ENCODE measurements at places on chromosomes 2 and 18.
A peak's percentile ranks its signal among the peaks of the same experiment; 100 is the strongest.

DNA sequence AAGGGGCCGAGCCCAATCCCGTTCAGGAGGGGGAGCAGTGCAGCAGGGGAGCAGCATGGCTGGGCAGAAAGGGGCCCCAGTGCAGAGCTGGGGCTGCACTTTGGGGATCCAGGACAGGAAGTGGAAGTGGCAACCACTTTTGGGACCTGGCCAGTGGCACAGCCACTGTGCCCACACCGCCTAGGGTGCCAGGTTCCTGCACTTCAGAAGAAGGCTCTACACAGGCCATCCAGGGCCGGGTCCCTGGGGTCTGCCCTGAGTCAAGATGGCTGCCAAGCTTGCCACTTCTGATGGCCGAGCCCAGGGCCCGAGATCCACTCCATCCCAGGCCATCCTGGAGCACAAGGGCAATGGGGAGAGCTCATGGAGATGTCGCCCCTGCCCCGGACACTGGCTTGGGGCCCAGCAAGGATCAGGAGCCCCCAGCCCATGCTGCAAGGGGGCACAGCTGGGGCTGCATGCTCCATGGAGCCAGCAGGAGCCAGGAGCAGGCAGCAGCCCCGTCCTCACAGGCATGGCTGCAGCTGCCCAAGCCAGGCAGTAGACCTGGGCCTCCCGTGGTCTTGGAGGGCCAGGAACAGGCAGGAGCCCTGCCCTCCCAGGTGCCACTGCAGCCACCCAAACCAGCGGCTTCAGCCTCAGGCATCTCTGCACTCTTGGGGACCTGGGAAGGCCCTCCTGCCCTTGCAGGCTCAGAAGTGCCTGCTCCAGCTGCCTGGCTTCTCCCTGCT, 35.0 kb upstream of the ID2 start:
- no peak for DNase-seq

- no peak for DNase-seq
Observed at GRCh38 chr2:83587309-83587708, 871.8 kb downstream of the SUCLG1 start.

GRCh38 chr2:155839436-155839835, 493.1 kb downstream of the NR4A2 start:
- DNase-seq = no peak

- no peak for DNase-seq
Observed at GRCh38 chr2:218444692-218445357, 25.9 kb downstream of the VIL1 start.

DNA sequence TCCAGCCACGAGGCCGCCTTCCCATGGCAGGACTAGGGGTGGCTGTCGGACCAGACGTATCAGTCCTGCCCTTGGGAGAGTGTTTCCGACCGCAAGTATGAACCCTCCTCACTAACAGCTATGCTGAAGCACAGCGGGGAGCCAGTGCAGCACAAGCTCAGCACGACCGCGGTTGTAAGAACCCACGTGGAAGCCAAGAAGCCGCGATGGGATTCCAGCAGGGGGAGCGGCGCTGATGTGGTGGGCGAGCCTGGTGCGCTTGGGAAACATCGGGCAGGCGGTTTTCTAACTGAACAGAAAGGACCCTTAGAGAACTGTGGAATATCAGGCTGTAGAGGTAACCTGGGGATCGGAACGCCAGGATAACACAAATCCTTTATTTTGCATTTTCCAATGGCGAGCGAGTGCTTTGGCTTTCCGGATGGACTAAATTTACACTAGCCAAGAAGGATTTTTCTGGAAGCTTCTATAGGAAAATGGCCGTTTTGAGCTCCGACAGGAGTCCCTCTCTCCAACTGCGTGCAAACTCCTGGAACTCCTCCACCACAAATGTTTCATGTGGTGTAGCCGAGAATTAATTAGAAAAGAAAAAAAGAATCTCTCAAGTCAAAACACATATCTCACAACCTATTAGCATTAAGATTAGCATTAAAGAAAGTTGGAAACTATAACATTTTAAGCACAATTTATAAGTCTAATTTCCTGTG, 132.0 kb upstream of the MYCN start:
- no peak for DNase-seq

DNA sequence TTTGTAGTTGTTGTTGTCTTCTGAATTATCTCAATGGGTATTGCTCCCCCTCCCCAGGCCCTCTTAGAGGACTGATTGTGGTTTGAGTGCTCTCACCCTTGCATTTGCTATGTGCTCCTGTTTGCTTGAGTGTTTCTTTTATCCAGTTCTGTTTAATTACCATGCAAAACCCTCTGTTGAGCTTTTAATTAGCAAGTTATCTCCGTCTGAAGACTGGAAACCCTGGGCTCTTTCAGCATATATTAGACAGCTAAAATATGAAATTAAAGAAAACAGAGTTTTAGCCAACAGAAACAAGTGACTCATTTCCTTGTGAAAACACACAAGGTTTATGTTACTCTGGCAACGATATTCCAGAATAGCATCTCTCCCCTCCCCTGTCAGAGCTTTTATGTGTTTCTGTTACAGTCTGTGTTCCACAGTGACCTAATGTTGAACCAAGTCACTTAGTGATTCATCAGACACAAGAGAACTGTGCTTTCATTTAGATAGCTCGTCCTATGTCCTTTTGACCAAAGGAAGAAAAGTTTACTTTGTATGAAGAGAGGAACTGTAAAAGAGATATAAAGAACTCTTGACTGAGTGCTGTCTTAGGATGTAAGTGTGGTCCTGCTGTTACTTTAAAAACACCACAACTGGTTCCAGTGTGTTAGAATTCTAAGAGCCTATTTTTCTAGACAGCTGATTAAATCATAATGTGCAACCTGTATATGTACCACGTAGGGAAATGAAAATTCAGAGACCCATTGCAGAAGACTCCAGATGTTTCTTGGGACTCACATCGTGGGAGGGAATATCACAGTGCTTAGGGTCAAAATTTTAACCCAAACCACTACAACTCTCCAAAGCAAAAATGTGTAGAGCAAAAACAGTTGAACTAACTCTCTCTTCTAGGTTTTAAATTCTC, 172.8 kb upstream of the RBMS1 start:
- no peak for DNase-seq

DNA sequence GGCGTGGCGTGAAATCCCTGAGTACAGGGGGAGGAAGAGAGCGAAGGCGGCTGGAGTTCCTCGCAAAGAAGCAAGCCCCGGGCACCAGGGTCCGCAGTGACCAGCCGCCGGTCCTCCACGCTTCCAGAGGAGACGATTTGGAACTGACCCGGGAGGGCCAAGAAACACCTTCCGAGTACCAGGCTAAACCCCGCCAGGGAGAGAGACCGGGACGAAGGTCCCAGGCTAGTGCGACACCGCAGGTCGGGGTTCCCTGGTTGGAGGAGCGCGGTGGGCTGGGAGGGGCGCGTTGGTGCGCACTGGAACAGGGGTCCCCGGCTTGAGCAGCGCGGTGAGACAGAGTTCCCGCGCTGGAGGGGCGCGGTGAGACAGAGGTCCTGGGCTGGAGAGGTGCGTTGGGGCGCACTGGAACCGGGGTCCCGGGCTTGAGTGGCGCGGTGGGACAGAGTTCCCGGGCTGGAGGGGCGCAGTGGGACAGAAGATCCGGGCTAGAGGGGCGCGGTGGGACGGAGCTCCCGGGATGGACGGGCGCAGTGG, 901 bp downstream of the WDFY1 start:
- DNase-seq = peak; percentile 54

GRCh38 chr2:180240774-180241173, 233.7 kb upstream of the CWC22 start:
- DNase-seq = no peak

All from left ventricle myocardium superior (tissue), 1 donor.